Astrocyte (in vitro differentiated cells and primary cell): ENCODE measurements at places on chromosomes 2 and 18. TPM values are rescaled to one million over a fixed set of nuclear protein-coding genes. Genes with fewer than 3 reads are reported as not detected.

DNA sequence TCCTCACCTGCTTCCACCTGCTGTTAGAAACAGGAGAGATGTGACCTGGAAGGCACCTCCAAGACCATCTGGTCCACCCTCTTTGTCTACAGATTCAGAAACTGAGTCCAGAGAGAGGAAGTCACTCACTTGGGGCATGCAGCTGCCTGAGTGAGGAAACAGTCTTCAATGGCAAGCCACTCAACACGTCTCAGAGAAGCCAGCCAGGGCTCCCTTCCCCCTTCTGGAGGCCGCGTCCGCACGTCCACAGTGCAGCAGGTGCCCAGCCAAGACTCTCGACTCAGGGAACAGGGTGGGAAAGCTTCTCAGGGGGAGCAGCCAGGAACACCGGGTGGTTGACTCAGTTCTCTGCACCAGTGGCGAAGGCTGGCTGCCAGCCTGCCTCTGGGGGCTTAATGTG lies 201.7 kb downstream of the BCL11A start:
- DNase-seq: no peak

DNA sequence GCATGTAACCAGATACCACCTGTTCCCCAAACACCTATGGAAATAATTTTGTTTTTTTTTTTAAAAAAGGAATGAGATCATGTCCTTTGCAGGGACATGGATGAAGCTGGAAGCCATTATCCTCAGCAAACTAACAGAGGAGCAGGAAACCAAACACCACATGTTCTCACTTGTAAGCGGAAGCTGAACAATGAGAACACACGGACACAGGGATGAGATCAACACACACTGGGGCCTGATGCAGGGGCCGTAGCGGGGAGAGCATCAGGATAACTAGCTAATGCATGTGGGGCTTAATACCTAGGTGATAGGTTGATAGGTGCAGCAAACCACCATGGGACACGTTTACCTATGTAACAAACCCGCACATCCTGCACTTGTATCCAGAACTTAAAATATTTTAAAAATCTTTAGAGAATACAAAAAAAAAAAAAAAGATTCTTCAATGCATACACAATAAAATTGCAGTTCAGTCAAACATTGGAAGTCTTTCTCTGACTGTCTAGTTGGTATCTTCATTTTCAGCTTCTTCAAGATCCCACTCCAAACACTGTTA lies 11.6 kb upstream of the CASP10 start:
- no peak for DNase-seq

DNA sequence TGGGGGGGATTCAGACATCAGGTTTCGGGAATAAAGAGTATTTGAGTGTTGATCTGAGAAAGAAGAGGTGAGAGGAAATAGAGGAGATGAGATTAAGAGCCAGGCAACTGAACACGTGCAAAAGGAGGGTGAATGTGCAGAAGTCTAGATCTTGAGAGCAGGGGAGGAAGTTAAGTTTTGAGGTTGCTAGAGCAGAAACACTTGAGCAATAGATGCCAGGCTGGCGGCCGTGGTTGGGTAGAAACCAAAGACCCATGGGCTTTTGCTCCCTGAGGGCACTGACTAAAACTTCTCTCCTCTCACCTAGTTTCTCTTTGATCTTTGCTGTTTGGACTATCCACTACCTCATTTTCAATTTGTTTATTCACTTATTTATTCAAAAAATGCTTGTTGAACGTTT lies 116.0 kb downstream of the CDC42EP3 start:
- DNase-seq: no peak

- DNase-seq: peak; percentile 33
Observed at GRCh38 chr2:146818122-146818521, 1026.7 kb upstream of the ACVR2A start.

Gene LAMA1
- total RNA-seq: 17.4 and 18.3 TPM in 2 replicates
